Activated naive CD4-positive, alpha-beta T cell treated with anti-CD3 and anti-CD28 coated beads, Interleukin-2, amount 50 U/mL, for 16 hours (primary cell): ENCODE measurements at places on chromosomes 4 and X.

DNA sequence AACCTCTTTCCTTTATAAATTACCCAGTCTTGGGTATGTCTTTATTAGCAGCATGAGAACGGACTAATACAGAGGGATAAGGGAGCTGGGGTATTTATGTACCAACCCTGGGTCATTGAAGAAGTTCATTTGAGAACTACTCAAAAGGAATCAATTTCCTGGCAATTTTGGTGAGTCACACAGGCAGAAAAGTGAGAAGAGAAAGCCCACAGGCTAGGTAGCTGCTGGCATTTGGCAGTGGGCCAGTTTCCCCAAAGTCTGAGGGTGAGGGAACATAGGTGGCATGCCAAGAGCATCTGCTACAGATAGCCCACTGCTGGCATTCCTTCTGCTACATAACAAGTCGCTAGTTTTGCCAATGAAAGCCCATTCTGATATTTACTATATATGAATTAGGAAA is 411.2 kb downstream of the MID1IP1 start:
- peak; percentile 42 for DNase-seq

- DNase-seq, result no peak
These were observed 1.1 kb downstream of the SLC9B2 start for GRCh38 chr4:103075435-103075893.

DNA sequence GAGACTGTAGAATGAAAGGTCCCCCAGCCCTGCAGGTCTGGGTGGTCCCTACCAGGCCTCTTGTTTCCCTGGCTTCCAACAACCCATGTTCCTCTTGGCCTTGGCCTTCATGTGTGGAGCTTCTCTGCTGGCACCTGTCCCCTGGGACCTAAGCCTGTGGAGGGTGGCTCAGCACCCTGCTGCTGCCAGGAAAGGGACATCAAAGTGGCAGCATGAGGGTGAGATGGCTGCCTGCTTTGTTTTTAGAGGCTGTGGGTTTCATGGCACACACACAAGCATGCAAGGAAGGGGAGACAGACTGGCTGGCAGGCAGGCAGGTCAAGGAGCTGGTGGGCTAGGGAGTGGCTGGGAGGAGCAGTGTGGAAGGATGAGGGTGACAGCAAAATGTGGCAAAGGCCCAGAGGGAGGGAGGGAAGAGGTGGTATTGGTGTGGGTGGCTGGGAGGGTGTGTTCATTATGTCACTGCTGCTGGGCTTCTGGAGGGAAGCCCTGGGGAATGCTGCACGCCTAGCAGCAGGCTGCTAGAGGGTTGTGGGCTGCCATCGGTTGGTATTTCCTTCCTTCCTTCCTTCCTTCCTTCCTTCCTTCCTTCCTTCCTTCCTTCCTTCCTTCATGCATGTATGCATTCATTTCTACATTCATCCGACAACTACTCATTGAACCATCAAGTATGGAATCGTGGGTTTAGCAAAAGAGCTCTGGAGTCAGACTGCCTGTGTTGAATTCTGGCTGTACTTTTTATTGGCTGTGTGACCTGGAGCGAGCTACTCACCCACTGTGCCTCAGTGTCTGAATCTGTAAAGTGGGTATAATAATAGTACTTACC is 128.7 kb upstream of the PJA1 start:
- no peak for DNase-seq

GRCh38 chr4:5003372-5003857 is 15.8 kb downstream of the CYTL1 start:
- no peak for DNase-seq

- DNase-seq, result no peak
These were observed 71.7 kb downstream of the USP38 start for GRCh38 chr4:143256456-143256855.

GRCh38 chrX:150704030-150704613 is 10.9 kb downstream of the MTMR1 start:
- no peak for DNase-seq

GRCh38 chrX:133417364-133417763 is 2.1 kb upstream of the GPC4 start:
- no peak for DNase-seq

DNA sequence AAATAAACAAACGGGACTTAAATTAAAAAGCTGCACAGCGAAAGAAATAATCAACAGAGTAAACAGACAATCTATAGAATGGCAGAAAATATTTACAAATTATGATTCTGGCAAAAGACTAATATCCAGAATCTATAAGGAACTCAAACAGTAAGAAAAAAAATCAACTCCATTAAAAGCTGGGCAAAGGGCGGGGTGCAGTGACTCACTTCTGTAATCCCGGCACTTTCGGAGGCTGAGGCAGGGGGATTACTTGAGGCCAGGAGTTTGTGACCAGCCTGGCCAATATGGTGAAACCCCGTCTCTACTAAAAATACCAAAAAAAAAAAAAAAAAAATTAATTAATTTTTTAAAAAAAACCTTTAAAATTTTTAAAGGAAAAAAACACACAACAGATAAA is 109.0 kb downstream of the ATP11C start:
- no peak for DNase-seq

GRCh38 chrX:23066588-23067281 is 67.0 kb downstream of the DDX53 start:
- no peak for DNase-seq

DNA sequence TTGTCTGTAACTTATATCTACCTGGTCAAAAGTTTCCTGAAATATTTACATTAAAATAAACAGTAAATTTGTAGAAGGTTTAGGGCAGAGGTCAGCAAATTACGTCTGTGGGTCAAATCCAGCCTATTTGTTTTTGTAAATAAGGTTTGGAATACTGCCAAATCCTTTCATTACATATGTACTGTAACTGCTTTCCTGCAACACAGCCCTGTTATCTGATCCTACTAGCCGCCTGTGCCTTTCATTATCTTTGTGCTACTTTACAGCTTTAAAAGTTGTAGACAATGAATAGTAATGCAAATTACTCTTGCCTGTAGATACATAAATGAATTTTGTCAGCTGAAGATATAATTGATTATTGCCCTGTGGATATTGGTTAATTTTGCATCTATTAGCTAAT is 369.6 kb upstream of the SLC7A11 start:
- DNase-seq, result no peak

GRCh38 chr4:101989551-101989950 is 199.0 kb downstream of the BANK1 start:
- DNase-seq, result no peak
